T-helper 1 cell (primary cell): ENCODE measurements at places on chromosomes 2 and 18.

DNA sequence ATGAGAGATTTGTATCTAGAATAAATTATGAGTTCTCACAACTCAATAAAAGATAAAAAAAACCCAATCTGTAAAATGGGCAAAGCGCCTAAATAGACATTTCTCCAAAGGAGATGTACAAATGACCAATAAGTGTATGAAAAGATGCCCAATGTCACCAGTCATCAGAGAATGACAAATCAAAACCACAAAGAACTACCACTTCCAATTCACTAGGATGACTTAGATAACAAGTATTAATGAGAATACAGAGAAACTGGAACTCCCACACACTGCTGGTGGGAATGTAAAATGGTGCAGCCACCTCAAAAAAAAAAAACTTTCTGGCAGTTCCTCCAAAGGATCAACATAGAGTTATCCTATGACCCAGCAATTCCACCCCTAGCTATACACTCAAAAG is 17.4 kb upstream of the COL6A3 start:
- DNase-seq: no peak

DNA sequence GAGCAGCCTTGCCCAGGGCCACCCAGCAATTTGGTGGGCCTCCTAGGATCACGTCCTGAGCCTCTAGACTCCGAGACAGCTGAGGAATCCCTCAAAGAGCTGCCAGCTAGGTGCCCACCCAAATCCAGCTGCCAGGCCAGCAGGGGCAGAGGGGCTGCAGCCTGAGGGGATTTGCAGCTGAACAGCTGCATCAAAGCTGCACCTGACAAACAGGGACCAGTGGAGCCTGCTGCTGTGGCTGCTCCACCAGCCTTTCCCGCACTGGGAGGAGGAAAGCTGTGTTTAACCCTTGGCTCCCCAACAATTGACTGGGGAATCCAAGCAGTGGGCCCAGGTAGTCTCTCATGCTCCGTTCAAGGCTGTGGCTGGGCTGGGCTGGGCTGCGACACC is 8.2 kb downstream of the ADRA2B start:
- DNase-seq: no peak

GRCh38 chr2:73614105-73614504 is 28.1 kb downstream of the NAT8 start:
- peak; percentile 4 for DNase-seq

DNA sequence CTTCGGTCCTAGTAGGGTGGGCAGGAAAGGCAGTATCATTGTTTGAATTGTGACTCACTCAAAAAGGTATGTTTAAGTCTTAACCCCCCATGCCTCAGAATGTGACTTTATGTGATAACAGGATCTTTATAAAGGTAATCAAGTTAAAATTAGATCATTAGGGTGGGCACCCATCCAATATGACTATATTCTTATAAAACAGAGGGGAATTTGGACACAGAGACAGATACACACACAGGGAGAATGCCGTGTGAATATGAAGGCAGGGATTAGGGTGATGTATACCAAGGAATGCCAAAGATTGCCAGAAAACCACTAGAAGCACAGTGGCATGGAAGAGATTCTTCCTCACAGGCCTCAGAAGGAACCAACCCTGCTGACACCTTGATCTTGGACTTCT is 281.8 kb downstream of the CLIP4 start:
- DNase-seq: no peak

GRCh38 chr2:191983186-191983585 is 136.3 kb upstream of the CAVIN2 start:
- no peak for DNase-seq

GRCh38 chr2:222445227-222445626 is 20.9 kb downstream of the SGPP2 start:
- no peak for DNase-seq

- DNase-seq: no peak
Measured at GRCh38 chr2:70990216-70990615, 4.5 kb downstream of the TEX261 start.

GRCh38 chr18:11322716-11323115 is 173.3 kb upstream of the PIEZO2 start:
- DNase-seq: no peak

DNA sequence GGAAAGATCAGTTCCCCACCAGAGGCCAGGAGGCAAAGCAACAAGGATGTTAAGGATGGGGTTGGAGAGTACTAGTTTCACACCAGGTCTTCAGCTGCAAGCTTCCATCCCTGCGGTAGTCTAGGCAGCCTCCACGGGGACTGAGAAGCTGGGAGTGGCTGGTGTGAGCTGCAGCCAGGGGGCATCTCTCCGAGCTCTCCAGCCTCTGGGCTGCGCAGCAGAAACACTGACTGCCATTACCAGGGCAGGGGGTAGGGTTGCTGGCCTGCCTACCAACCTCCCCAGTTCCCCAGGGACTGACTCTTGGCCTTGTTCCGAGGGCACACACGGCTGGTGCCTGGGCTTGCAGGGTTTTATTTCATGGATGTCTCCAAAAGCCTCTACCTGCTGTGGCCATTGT is 15.9 kb downstream of the GATA6 start:
- DNase-seq: no peak

- DNase-seq: no peak
Measured at GRCh38 chr2:230457073-230457768, 41.2 kb downstream of the SP100 start.

GRCh38 chr2:238802957-238803356 is 44.9 kb upstream of the TWIST2 start:
- no peak for DNase-seq

DNA sequence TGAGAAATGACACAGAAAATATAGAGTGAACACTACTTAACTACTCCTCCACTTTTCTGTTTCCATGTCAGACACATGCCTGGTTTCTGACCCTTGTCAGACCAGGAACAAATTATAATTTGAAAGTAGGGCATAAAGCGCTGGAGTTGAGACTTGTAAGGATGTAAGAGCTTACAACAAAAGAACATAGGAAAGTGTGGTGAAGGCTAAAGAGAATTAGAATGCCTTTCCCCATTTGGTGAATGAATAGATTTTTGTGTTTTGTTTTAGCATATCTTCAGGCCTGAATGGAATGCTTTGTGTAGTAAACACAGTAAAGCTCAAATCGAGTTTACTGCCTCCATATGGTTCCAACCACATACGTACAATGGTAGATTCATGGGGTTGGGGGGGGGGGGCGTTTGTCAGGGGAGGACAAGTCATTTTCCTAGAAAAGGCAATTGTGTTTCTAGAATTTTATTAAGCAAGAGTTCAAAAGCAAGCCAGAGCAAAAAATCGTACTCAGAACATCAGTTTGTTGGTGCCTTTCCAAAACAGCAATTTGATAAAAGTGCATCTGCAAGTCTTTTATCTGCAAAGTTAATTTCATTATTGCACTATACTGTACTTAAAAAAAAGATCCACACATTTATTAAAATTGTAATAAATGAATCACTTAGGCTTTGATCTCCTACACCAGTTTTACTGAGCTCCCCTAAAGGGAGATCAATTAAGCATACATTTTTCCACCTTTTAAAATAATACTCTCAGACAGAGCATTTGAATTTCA is 30.9 kb downstream of the NRXN1 start:
- DNase-seq: no peak

GRCh38 chr2:48419884-48420511 is 110.0 kb upstream of the STON1 start:
- DNase-seq: no peak

GRCh38 chr2:241041589-241042158 is 43.3 kb downstream of the SNED1 start:
- DNase-seq: no peak

GRCh38 chr18:79457652-79458051 is 61.9 kb downstream of the NFATC1 start:
- DNase-seq: no peak

DNA sequence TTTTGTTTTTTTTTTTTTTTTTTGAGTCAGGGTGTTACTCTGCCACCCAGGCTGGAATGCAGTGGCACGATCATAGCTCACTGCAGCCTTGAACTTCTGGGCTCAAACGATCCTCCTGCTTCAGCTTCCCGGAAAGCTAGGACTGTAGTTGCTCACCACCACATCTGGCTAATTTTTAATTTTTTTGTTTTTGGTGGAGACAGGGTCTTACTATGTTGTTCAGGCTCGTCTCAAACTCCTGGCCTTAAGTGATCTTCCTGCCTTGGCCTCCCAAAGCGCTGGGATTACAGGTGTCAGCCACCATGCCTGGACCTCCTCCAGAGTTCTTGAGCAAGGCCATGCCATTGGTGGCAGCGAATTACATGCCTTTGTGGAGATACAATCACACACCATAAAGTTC is 35.2 kb downstream of the ASB1 start:
- DNase-seq: no peak

DNA sequence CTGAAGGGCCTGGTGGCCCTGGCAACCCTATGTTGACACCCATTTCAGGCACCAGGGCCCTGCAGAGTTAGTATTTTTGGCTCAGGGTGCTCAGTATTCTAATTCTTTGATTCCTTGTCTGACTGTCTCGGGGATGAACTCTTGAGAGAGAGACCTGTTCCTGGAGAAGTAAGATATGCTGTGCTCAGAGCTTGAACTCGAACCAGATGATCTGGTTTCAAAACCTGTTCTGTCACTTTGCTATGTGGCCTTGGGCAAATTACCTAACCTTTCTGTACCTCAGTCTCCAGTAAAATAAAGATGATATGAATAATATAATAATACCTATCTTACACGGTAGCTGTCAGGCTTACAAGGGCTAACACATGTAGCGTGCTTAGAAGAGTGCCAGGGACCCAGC is 294.2 kb downstream of the DYSF start:
- DNase-seq: no peak

GRCh38 chr2:26506279-26506678 is 28.4 kb upstream of the OTOF start:
- no peak for DNase-seq

GRCh38 chr2:134109725-134110124 is 144.1 kb upstream of the MGAT5 start:
- no peak for DNase-seq

GRCh38 chr2:95700519-95700918 is 108.7 kb downstream of the TRIM43 start:
- DNase-seq: no peak

DNA sequence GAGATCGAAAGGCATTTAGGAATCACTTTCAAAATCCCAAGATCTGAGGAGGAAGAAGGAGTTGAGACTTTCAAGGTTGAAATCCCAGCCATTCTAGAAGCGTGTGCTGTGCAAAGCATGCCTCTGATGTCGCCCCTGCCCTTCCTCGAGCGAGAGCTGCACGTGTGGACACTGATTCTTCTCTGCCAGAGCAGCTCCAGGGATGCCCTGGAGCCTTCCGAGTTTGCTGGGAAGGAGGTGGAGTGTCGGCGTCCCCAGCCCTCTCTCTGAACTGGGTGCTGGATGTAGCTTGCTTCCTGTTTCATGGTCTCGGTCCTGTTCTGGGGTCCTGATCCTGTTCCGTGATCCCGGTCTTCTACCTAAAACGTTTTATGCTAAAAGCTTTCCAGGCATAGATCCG is 76.1 kb downstream of the TWIST2 start:
- no peak for DNase-seq

- no peak for DNase-seq
Measured at GRCh38 chr2:204881655-204882054, 336.4 kb downstream of the PARD3B start.

DNA sequence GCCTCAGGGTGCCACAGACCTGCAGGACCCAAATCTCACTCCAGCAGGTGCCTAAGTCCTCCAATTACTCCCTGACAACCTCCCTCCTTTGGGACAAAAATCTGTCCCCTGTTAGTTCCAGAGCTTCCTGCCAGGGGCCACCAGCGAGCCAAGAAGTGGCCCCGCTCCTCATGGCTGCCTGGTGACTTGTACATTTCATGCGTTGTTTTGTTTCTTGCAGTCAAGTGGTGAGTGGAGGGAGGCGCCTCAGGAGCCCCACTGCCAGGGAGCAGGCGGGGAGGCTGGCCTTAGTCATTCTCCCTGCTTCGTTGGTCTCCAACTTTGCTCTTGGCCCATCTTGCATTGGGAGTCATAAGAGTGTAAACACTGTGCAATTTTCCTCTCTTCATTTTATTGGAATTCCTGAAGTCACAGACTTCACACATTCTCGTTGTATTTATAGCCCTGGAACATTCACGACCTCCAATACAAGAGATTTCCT is 81.3 kb downstream of the KCNF1 start:
- no peak for DNase-seq

GRCh38 chr2:180943275-180943674 is 37.1 kb upstream of the UBE2E3 start:
- no peak for DNase-seq

DNA sequence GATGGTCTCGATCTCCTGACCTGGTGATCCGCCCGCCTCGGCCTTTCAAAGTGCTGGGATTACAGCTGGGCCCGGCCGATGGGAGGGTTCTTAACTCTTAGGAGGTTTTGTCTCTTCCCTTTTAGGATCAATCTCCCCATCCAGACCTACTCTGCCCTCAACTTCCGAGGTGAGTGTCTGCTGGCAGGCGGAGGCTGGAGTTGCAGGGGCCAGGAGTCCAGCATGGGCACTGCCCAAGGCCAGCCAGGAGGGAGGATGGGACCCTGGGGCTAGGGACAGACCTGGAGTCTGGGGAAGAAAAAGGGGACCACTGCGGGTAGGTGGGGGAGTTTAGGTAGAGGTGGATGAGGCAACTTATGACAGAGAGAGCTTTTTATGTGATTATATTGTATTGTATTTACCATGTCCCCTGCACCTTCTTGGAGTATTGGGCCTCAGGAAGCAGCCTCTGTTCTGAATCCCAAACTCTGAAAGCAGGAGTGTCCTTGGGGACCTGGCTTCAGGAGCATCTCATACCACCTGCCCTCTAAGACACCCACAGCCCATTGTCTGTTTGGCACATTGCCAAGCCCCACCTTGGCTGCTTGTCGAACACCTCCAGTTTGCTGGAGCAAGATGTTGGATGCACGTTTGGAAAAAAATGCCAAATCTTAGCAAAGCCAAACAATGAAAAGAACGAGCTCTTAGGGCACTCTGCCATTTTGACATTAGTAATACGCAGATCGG is 5.6 kb downstream of the DES start:
- DNase-seq: no peak

DNA sequence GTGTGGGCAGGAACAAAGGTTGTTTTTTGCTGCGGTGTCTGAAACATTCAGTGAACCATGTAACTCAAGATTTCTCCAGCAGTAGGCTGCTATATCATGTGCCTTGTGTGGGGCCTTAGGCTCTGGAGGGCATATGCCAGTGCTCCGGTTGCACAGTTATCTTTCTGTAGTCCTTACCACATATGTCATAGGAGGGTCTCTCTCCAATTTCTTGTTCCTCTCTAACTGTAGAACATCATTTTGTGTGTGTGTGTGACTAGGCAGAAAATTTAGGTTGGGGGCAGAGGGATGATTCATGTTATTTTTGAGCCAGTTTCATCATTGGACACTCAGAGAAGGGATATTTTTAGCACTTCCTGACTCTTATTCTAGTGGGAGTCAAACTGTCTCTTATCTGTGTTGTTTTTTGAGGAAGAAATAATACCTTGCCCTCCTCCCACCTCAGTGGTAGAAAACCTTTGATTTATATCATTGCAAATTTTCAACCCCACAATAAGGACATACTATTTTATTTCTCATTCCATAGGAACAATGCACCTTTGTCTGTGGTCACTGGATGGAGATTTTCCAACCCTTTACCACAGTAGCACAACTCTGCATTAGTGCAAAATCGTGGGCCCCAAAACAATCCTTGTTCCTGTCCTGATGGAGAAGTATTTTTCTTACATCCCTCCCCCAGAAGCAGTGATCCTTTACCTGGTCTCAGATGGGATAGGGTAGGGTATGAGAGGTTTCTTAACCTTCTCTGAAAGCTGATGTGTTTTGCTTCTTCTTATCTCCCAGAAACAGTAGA is 113.9 kb downstream of the CCDC74A start:
- DNase-seq: no peak

- DNase-seq: no peak
Measured at GRCh38 chr2:22521620-22522019, 863.4 kb upstream of the KLHL29 start.

GRCh38 chr2:163375472-163375871 is 360.3 kb downstream of the FIGN start:
- no peak for DNase-seq
